ENCODE measurements at places on chromosomes 3 and 15.

- DNase-seq: no peak
Observed at GRCh38 chr3:189338366-189338765, 166.6 kb downstream of the TPRG1 start.

GRCh38 chr3:113329757-113330156 is 111.5 kb downstream of the CFAP44 start:
- DNase-seq: no peak

DNA sequence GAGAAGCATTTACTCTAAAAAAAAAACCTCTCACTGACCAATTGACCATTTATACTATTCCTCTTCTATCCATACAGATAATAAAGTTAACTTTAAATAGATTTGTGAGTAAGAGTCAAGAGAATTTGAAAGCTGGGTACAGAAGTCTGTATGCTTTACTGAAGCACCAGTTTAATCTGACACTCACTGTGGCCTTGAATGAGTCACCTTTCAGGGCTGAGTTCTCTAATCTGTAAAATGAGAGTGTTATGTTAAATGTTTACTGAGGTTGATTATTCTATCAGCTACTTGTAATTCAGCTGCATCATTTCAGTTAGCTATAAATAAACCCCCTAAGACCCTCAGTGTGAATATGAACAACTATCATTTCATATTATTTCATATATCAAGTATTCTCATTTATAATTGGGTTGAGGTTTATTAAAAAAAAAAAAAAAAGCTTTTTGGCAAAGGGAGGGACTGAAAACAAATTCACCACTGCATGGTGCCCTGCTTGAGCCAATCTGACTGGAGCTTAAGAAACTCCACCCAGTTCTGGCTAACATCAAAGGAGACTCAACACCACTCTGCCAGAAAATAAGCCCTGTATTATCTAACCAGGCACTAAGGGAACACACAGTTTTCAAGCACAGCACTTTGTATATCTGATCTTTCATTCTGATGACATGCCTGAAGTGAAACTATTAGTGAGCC is 2.8 kb downstream of the MAP4 start:
- DNase-seq: peak; percentile 57

DNA sequence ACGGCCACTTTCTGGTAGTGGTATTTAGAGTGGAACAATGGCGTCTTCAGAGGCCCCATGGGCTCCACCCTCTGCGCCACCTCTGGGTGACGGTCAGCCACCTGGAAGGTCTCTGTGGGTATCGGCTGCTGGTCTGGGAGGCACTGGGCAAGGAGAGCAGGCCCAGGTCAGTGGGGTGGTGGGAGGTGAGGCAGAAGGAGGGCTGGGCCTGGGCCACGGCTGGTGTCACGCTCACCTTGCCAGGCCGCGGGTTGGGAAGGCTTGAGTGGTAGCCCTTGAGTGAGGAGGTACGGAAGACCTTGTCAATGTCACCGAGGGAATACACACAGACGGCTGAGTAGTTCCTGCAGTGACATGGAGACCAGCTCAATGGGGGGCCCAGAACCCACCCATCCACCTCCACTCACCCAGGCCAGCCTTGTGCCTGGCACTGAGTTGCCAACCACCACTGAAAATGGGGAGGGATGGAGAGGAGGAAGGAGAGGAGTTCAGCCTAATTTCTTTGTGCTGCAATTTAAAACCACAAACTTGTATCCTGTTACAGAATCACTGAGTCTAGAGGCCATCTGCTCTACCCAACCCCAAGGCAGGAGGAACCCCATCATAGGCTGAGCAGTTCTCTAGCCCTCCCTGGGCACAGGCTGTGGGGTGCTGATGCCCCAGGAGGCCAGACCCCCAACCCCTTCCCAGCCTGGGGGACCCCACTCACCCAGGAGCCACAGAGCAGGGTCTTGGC is 19.0 kb downstream of the SEMA7A start:
- DNase-seq: no peak

- no peak for DNase-seq
Observed at GRCh38 chr3:160312014-160312624, 86.9 kb downstream of the C3orf80 start.

GRCh38 chr3:23430781-23431398 is 227.8 kb downstream of the UBE2E2 start:
- DNase-seq: no peak

DNA sequence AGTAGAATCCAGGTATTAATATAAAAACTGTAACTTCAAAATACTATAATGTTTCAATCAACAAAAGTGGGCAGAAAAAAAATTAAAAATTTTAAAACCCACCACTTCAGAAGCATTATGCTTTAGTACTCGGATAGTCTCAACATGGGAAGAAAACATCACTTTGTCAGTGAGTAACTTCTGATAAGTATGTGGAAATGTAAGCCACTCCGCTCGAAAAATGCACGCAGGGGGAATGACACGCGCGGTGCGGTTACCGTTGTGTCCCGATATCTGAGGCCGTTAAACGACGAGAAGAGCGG is 656 bp downstream of the NGLY1 start:
- DNase-seq: no peak

- peak; percentile 11 for DNase-seq
Observed at GRCh38 chr15:88127432-88127790, 129.1 kb downstream of the NTRK3 start.

All from AG08395 (cell line).